ENCODE measurements at places on chromosomes 6 and 20.

- no peak for DNase-seq
Measured at GRCh38 chr20:856361-856775, 22.9 kb downstream of the FAM110A start.

- no peak for DNase-seq
Measured at GRCh38 chr20:25291432-25292133, 43.7 kb downstream of the PYGB start.

DNA sequence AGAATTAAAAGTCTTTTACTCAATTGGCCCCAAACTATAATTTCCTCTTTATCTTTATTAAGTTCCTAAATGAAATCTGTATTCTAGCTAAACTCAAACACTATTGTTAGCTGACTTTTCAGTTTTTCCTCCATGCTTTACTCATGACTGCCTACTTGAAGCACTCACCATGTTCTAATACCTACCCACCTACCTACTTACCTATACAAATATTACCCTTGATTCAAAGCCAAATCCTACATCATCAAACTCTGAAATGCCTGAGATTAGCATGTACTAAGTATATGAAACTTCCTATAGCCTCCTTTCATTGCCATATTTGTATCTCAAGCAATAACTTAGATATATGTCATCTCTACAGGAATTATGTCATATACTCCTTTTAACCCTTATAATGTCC lies 259.7 kb downstream of the HDGFL1 start:
- DNase-seq, result no peak

DNA sequence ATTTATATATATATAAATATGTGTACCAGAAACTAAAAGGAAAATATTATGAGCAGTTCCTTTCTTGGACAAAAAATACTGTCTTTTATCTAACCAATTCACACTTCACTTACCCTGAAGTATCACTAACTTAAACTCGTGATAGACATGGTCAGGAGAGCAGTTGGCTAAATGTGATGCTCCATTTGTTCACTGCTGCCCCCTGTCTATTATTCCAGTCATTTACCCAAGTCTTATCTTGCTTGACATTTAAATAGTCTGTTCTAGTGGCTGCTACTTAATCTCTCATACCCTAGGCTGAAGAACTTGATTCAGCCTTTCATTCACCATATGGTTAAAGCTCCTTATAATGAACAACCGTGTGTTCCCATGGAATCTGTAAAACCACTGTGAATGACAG lies 789.6 kb upstream of the EYS start:
- DNase-seq, result no peak

DNA sequence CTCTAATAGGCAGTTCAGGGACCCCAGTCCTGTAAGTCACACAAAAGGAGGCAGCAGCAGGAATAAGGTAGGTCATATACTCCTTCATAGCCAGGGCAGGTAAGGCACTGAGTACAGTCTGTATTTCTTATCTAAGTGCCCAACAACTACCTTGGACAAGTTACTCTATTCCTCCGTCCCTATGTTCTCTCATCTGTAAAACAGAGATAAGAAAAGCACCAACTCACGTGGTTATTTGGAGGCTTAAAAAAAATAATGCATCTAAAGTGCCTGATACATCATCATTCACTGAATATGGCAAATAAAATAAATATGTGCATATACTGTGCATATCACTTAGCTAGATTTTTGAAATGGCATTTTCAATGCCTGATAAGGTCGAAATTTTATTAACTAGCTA lies 298.1 kb upstream of the CDYL start:
- no peak for DNase-seq

DNA sequence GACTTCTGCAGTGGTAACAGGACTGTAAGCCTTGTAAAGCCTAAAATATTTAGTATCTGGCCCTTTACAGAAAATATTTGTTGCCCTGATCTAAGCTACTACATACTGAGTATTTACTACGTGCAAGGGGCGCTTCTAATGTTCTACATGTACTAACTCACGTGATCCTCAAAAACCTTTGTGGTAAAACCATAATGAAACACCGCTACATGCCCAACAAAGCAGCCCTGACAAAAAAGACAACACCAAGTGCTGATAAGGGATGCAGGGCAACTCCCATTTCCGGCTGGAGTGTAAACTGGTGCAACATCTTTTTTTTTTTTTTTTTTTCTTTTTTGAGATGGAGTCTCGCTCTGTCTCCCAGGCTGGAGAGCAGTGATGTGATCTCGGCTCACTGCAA lies 85.0 kb downstream of the SULF2 start:
- no peak for DNase-seq

- no peak for DNase-seq
Measured at GRCh38 chr6:56490993-56491392, 151.7 kb downstream of the DST start.

DNA sequence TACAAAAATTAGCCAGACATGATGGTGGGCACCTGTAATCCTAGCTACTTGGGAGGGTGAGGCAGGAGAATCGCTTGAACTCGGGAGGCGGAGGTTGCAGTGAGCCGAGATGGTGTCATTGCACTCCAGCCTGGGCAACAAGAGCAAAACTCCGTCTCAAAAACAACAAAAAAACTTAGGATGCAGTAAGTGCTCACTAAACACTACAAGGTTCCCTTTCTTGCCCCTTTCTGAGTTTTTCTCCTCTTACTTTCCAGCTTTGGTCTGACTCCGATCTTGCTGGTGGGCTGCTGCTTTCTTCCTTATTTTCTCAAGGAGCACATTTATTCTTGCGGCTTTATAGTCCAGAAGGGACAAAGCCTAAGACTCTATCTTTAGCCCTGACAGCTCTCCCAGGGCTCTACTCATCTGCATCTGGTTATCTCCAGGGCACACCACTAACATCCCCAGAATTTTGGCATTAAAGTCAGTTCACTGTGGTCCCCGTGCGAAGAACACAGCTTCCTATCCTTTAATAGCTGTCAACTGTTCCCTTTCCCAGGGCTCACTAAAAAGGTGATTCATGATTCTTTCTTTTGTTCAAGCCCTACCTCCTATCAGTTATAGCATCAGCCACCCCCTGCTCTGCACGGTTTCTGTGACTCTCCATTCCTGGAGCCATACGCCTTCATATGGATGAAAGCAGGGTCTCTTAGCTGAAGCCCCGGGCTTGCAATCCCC lies 17.1 kb upstream of the RPN2 start:
- no peak for DNase-seq

GRCh38 chr6:71488186-71488585 lies 199.6 kb downstream of the OGFRL1 start:
- DNase-seq, result no peak

DNA sequence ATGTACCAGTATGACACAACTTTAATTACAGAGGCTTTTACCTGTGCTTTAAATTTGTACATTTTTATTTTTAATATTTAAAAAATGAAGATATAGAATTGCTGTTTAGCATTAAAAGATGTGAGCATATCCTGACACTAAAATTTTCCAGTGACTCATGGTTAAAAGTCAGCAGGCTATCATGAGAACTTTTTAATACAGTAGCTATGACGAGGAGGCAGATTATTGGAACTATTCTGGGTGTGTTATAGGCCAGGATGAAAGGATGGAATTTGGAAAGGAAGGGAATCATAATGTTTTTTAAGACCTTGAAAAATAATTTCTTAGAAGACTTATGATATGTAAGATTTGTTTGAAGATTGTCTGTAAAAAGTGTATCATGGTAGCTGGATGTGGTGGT lies 91.0 kb downstream of the GFRA4 start:
- DNase-seq, result no peak

DNA sequence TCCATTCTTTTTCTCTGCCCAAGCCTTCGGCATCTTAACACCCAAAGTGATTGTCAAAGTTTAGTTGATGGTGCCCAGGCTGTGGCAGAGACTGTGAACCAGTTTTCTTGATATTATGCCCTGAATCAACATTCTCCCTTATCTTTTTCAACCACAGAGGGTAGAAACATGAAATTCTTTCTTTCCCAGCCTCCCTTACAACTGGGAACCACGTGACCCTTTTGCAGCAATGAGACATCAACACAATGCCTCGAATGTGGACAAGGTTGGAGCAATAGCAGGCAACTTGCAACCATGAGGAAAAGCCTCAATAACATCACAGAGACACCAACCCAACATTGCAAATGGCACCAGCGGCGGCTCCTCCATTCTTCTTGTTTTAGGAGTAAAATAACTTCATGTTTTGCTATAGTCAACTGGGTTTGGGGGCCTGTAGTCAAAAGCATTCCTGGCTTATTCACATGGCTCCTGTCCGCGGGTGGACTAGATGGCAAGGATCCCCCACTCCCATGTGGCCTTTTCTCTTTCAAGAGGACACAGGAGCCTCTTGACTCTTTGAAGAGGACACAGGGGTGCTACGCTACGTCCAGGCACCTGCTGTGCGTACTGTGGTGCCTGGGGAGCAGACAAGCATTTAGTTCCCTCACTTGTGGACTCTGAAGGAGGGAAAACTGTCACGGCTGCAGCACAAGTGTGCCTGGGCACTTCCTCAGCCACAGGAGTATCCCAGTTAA lies 90.5 kb downstream of the NOL4L start:
- DNase-seq, result no peak

DNA sequence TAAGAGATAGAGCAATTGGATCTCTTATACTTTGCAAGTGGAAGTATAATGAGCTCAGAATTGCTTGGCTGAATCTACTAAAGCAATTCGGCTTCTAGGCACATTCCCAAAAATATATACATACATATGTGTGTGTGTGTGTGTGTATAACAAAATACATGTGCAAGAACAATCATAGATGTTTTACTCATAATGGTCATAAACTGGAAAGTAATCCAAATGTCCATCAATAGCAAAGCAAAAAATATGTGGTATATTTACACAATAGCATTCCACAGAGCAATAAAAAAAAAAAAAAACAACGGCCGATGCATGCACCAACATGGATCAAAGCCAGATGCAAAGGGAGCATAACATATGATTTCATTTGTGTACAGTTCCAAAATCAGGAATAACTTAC lies 707.9 kb downstream of the RFPL4B start:
- DNase-seq, result no peak

GRCh38 chr6:109526905-109527628 lies 44.0 kb upstream of the ZBTB24 start:
- DNase-seq, result peak; percentile 44

- DNase-seq, result peak; percentile 23
Measured at GRCh38 chr20:38023181-38024001, 9.9 kb downstream of the TTI1 start.

DNA sequence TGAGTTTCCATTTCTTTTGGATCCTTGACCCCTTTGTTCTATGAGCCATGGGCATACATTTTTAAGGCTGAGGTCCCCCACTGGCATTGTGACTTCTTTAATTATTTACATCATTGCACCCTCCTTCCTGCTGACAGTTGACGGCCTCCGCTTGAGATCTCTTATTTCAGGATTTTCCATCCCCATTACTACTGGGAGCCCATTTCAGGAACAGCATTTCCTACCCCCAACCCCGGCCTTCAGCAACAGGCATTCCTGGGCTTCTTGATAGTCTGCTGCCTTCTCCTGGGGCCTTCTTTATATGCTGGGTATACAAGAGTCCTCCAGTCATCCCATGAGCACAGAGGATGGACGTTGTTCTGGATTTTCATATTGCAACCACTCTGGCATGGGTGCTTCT lies 3.8 kb downstream of the ULBP1 start:
- no peak for DNase-seq

DNA sequence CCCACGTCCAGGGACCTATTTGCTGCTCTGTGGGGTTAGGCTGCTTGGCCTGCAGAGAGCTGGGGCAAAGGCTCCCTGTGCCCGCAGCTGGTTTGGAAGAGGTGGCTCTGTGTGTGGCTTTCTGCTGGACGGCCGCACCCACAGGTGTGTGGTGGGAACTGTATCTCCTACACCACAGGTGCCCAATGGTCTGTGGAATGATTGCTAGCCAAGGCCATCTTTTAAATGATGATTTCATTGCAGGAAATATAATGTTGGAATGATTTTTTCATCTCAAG lies 178.4 kb downstream of the DLL1 start:
- no peak for DNase-seq

DNA sequence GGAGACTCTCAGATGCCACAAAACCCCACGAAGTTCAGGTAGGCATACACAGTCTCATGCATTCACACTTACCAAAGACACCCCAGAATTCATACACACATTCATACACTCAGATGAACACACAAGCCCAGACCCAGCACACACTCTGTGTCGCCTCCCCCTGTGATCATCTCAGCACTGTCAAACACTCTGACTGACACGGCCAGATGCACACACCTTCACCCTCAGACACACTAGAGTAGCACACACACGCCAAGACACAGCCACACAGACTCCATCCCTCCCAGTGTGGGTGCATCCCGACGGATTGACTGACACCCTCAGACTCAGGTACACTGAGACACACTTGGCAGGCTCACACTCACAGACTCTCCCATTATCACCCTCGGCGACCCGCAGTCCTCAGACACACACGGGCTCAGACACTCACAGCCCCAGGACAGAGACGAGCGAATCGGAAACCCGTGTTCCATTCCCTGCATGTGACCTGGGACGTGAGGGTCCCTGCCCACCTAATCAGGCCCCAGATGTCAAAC lies 872 bp upstream of the RIMS4 start:
- no peak for DNase-seq

DNA sequence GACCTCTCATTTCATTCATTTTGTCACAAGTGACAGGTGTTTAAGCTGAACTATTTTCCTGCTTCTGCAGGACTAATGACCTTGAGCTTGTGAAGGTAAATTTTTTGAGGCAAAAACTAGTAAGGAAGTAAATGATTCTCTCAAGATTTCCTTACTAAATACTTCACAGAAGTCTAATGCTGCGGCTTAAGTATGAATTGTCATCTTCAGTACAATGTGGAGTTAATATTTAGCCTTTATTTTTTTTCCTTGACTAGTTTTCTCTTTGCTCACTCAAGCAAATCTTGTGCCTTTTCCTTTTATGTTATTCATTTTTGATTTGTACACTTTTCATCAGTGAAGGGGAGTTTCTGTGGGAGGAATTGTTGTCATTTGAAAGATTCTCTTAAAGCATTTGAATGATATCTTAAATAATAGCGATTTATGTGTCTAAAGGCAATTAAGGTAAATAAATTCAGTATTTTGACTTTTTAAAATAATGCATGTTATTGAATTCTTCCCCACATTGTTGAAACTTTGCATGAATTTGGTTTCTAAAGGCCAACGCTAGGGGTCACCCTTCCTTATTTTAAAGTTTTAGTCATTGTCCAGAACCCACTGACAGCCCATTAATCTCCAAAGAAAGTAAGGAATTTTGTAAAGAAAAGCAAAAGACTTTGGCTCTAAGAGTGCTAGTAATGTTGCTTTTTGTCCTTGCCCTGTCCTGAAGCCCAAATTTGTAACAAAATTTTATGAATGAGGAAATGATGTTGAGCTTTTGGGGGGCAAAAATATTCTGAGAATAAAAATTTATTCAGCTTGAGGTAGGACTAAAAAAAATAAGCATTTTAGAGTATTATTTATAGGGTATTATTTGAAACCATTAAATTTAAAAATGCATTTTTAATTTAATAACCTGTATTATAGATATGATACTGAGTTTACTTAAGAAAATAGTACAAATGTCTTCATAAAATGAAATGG lies 157.4 kb upstream of the LAMA2 start:
- DNase-seq, result no peak

DNA sequence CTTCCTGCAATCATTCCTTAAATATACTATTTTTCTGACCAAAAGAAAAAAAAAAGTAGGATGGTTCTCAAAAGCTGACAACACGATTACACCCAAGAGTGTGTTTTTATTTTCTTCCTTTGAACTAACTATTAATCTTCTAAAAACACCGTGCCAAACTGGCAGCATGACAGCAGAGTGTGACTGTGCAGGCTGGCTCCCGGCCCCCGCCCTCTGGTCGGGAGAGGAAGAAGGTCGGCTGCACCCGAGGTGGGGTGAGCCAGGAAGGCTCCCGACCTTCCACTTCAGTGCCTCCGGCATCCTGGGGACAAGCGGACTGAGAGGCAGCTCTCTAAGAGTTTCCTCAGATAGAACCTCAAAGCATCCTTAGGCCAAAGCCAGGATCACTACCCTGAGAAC lies 29.2 kb downstream of the SLC22A23 start:
- DNase-seq, result no peak

Measured in CD14-positive monocyte (primary cell).